Tibial nerve (tissue), 4 donors: ENCODE measurements at places on chromosomes 12 and 14. TPM values are rescaled to one million over a fixed set of nuclear protein-coding genes. Genes with fewer than 3 reads are reported as not detected.

- H3K4me3 ChIP-seq: no peak overlapping the region
- no peak overlapping the region for H3K27ac ChIP-seq
- H3K36me3 ChIP-seq: no peaks in the 10 kb centered on the region
- H3K27me3 ChIP-seq: no peaks in the 10 kb centered on the region
- no peaks in the 10 kb centered on the region for H3K4me1 ChIP-seq
- DNase-seq: no peak
Observed at GRCh38 chr12:14264778-14265177, 100.7 kb upstream of the ATF7IP start.

DNA sequence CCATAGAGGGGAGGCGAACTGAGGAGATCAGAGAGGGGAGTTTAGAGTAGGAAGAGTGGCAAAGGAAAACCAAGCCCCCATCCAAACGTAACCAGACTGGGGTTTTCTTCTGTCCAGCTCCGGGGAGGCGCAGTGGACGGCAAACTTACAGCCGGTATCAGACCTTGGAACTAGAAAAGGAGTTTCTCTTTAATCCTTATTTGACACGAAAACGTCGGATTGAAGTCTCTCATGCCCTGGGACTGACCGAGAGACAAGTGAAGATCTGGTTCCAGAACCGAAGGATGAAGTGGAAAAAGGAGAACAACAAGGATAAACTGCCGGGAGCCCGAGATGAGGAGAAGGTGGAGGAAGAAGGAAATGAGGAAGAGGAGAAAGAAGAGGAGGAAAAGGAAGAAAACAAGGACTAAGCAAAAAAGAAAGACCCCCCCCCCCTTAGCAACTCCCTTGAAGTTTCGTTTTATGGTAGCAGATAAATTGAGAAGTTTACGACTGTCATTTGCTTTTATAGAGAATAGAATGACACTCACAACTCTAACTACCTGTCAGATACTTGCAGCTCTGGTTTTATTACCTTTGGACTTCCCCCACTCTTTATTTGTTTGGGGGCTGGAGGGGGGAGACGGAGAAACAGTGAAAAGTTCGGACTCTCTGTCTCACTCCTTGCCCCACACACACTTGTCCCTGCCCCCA, 2.3 kb downstream of the HOXC8 start:
- H3K27ac ChIP-seq: peak overlapping the region; percentile 78
- H3K4me1 ChIP-seq: peaks cover 15% of the 10 kb centered on the region
- no peak for DNase-seq
- H3K36me3 ChIP-seq: no peaks in the 10 kb centered on the region

DNA sequence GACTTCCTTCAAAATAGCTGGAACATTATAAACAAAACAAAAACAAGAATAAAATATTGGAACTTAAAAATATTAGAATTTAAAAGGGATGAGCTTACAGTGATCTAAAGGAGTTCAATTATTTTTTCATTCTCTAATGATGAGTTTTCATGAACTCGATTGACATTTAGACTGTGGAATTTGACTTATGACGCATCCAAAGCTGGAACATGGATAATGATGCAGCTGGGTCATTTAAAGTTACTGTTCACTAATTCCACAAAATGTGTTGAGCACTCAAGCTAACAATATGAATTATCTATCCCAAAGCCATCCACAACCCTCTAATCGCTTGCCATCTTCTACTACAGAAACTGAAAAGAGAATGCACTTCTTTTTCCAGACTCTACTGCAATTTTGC, 42.5 kb downstream of the LIN7A start:
- DNase-seq: no peak
- H3K27ac ChIP-seq: no peak overlapping the region
- H3K36me3 ChIP-seq: no peaks in the 10 kb centered on the region
- H3K4me3 ChIP-seq: no peak overlapping the region
- H3K4me1 ChIP-seq: no peaks in the 10 kb centered on the region

DNA sequence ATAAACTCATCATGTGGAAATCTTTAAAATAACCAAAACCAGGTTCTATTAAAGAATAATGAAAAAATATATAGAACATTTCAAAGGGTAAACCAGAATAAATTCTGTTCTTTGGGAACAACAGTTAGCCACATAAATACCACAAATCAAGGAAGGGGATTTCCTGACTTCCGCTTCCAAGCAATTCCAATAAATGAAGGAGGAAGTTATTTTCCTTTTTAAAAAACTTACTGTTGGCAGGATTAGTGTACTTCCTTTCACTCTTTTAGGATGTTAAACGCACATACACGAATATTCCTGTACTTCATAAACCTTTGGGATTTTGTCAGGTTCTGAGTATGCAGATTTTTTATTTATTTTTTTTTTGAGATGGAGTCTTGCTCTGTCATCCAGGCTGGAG, 13.7 kb upstream of the LIMA1 start:
- no peaks in the 10 kb centered on the region for H3K27me3 ChIP-seq
- no peaks in the 10 kb centered on the region for H3K4me1 ChIP-seq
- H3K36me3 ChIP-seq: no peaks in the 10 kb centered on the region
- DNase-seq: no peak

PLBD1 gene
- 4.8 TPM for total RNA-seq

GRCh38 chr12:8913702-8914032, 642 bp upstream of the PHC1 start:
- H3K27ac ChIP-seq: peak overlapping the region; percentile 96
- H3K36me3 ChIP-seq: no peaks in the 10 kb centered on the region
- no peak for DNase-seq
- H3K4me1 ChIP-seq: peaks cover 40% of the 10 kb centered on the region

NYNRIN gene
- 17.4 TPM for total RNA-seq

- no peaks in the 10 kb centered on the region for H3K36me3 ChIP-seq
- no peak overlapping the region for H3K4me3 ChIP-seq
- H3K27ac ChIP-seq: no peak overlapping the region
- DNase-seq: no peak
Observed at GRCh38 chr14:70350078-70350477, 9.4 kb downstream of the COX16 start.

GRCh38 chr12:100185361-100185894, 15.2 kb upstream of the ACTR6 start:
- no peak overlapping the region for H3K4me3 ChIP-seq
- no peaks in the 10 kb centered on the region for H3K27me3 ChIP-seq
- H3K4me1 ChIP-seq: peaks cover 26% of the 10 kb centered on the region
